Muscle of arm (tissue), 14 donors: ENCODE measurements at places on chromosomes 16 and 17. TPM values are rescaled to one million over a fixed set of nuclear protein-coding genes. Genes with fewer than 3 reads are reported as not detected.
A peak's percentile ranks its signal among the peaks of the same experiment; 100 is the strongest.

GRCh38 chr16:89506791-89507191 lies 1.4 kb upstream of the SPG7 start:
- DNase-seq: no peak

Gene STH
- not detected for polyA plus RNA-seq

Gene RPS15A
- 1,786 TPM for polyA plus RNA-seq

DNA sequence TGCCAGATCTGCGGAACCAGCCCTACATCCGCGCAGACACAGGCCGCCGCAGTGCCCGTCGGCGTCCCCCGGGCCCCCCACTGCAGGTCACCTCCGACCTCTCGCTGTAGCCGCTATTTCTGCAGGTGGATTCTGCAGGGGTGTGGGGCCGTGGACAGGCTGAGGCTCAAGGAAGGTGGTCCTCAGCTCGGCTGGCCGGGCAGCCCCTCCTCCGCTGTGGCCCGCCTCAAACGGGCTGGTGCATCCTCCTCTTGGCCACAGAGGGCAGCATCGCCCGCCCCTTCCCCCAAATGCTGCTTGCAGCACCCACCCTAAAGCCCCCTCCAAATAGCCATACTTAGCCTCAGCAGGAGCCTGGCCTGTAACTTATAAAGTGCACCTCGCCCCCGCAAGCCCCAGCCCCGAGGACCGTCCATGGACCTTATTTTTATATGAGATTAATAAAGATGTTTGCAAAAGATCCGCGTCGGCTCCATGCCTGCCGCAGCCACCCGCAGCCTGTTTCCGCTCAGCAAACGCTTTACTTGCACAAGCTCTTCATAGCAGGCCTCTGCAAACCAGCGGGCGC lies 14.9 kb downstream of the SPATA32 start:
- no peak for DNase-seq

DNA sequence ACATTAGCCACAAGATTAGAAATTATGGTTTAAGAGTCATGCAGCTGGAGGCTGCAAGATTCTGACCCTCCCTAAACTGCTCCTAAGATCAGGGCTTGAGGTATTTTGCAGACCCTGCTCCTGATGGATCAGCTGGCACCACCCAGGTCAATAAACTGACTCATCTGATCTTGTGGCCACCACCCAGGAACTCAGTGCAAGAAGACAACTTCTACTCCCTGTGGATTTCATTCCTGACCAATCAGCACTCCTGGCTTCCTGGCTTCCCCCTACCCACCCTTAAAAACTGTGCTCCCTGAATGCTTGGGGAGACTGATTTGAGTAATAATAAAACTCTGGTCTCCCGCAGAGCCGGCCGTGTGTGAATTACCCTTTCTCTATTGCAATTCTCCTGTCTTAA lies 25.0 kb upstream of the MILR1 start:
- no peak for DNase-seq

DNA sequence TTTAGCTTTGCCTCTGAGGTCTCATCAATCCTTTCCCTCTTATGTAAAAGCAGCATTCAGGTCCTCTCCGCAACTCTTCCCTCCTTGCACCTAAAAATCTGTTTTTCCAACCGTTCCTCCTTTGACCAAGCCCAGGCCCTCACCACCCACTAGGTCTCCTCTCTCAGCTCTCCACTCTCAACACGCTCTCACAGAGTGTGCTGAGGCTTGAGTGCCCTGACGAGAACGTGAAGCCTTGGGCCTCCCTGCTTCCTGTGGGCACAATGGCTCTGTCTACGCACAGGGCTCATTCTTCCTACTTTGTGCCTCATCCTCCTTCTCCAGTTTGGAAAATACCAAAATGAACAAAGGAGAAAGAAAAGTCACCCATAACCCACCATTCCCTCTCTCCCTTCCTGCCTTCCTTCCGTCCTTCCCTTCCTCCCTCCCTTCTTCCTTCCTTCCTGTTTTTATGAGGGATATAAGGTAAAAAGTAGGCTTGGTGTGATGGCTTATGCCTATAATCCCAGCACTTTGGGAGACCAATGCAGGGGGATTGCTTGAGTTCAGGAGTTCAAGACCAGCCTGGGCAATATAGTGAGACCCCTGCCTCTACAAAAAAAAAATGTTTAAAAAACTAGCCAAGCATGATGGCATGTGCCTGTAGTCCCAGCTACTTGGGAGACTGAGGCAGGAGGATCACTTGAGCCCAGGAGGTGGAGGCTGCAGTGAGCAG lies 31.3 kb upstream of the SLC39A11 start:
- no peak for DNase-seq

Gene LGALS9B
- not detected for polyA plus RNA-seq

Gene FOXC2
- 0.83 TPM for polyA plus RNA-seq

DNA sequence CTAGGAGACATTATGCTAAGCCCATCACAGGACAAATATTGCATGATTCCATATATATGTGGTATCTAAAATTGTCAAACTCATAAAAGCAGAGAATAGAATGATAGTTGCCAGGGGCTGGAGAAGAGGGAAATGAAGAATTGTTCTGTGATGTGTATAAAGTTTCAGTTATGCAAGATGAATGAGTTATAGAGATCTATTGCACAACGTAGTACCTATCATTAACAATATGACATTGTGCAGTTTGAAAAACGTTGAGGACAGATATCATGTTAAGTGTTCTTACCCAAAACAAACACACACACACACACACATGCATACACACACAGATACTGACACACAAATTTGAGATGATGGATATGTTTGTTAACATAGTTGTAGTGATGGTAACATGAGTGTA lies 871.6 kb upstream of the GOT2 start:
- DNase-seq: no peak

Gene APOBR
- polyA plus RNA-seq: not detected

GRCh38 chr17:20208717-20209116 lies 199.6 kb downstream of the SPECC1 start:
- no peak for DNase-seq

DNA sequence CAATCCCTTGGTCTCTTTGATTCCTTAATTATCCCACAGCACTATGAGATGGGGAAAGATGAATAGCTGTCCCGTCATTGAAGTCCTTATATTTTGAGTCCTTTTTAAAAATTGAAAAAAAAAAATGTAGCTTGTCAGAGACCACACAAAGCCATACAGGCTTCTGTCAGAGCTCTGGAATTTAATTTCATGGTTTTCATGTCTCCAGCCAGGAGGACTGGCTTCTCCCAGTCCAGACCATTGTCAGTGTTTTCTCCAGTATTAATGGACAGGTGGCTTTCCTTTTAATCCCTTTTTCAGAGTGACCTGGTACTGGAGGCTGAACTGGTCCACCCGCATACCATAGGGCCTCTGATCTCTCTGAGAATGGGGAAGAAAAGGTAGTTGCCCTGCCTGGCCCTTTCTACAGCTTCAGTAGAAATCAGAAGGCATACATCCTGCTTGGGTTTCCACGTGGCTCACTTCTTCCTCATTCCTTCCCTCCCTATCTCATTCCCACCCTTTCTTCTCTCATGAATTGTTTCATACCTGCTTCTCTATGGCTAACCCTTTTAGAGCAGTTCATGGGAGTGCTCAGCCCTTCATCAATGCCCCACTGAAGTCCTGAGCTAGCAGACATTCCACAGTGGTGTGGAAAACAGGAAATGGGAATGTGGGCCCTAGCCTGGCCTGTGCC lies 29.1 kb downstream of the TRIM16 start:
- no peak for DNase-seq

Gene PERCC1
- not detected for polyA plus RNA-seq

DNA sequence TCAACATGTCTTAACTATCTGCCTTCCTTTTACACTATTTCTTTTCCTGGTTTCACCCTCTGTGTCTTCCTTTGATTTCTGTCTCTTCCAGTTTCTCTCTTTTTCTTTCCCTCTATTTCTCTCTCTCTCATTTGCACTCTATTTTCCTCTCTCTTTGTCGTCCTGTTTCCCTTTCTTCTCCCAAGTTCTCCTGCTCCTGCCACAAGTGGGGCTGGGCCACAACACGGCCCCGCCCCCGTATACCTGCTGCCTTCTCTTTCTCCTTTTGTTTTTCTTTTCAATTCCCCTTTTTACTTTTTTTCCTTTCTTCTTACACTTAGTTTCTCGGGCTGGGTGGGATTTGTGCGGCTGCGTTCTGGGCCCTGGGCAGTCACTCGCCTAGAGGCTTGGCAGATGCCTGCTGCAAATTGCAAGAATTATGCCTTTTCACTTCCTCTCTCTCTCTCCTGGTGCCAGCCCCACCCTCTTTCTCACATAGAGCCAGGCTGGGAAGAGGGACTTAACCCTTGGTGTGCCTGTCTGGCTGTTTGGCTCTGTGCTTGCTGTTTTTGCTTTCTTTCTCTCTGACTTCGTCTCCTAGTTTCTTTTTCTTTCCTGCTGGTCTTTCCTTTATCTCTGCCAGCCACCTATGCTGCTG lies 2139.4 kb downstream of the TP53TG3F start:
- no peak for DNase-seq

GRCh38 chr16:22635357-22635761 lies 124.7 kb downstream of the NPIPB5 start:
- no peak for DNase-seq

Gene TMEM238L
- 0.37 TPM for polyA plus RNA-seq

DNA sequence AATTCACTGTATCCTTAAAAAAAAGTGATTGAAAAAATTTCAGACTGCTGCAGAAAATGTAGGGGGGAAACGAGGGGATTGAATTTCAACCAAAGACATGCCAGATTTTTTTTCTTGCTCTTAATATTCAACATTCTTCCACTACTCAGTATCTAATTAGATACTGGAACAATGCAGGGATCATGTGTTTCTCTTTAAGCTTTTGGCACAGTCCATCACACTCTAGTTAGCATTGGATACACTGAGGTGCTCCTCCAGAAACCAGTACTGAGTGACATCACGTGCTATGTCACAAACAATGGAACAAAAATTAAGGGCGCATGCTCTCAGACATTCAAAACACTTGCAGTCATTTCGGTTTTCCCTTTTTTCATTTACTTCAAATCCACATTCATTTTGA lies 298.6 kb upstream of the PSMD7 start:
- peak; percentile 74 for DNase-seq

DNA sequence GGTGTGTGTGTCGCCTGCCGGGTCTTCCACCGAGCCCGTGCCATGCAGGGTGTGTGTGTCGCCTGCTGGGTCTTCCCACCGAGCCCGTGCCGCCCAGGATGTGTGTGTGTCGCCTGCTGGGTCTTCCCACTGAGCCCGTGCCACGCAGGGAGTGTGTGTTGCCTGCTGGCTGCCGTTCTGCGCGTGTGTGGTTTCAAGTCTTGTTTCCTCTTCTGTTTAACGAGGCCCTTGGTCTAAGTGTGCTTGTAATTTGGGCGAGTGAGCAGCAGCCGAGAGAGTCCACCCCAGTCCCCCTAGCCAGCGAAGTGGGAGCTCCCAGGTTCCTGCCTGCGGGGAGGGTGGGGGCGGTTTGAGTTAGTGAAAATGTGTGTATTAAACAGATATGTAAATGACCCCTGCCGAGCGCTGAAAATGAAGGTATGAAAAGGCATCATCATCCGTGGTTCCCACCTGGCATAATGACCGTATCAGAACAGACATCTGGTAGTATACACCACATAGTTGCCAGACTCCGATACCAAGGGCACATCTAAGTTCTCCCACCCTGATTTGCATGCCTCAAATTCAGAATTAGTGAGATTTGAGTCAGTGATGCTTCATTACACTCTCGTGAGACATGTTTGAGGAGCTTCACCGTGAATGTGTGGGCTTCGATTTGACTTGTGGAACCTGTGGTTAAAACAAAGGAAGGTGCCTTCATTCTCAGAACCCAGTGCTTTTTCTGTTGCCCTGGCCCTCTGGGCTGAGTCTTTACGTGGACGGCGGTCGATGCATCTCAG lies 114.5 kb upstream of the CHMP6 start:
- DNase-seq: no peak

- no peak for DNase-seq
Observed at GRCh38 chr16:3728424-3729160, 11.3 kb upstream of the TRAP1 start.

DNA sequence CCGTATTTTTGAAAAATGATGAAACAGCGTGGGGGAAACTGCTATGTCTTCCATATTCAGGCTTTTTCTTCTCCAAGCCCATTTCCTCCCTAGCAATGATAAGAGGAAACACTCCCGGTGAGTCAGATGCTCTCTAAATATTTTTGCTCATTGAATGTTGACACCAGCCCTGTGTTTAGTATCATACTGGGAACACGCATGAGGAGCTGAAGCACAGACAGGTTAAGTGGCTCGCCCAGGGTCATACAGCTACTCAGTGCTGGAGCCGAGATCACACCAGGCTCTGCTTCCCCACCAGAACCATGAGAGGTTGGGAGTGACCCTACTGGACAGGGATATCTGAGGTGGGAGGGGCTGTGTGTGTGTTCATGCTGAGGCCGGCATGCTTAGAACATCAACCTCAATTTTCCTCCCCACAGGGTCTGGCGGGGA lies 37.8 kb upstream of the ADGRG1 start:
- no peak for DNase-seq

Gene BICDL2
- polyA plus RNA-seq: 4.3 TPM

Gene TRAP1
- polyA plus RNA-seq: 86.2 TPM

DNA sequence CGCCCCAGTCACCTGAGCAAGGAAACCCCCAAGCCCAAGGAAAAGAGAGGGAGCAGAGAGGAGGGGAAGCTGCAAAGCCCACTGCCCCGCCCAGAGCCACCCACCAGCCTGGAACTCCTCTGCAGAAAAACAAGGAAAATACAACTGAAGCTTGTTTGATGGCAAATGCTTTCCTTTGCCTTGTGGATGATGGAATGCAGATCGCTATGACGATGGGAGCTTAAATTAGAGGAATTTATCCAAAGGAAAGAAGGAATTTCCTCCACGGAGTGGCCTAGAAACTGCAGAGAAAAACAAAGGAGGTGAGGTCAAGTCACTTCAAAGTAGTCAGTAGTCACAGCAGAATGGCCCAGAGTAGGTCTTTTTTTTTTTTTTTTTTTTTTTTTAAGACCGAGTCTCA lies 31.5 kb upstream of the ASGR2 start:
- no peak for DNase-seq

- no peak for DNase-seq
Observed at GRCh38 chr16:50578137-50578536, 29.9 kb downstream of the NKD1 start.

- no peak for DNase-seq
Observed at GRCh38 chr16:86771506-86772460, 193.4 kb downstream of the FOXL1 start.

GRCh38 chr16:85195271-85195647 lies 83.0 kb upstream of the CIBAR2 start:
- DNase-seq: no peak

- no peak for DNase-seq
Observed at GRCh38 chr17:44867841-44868240, 20.2 kb downstream of the HIGD1B start.

- no peak for DNase-seq
Observed at GRCh38 chr17:36870720-36870999, 66.6 kb upstream of the LHX1 start.

- DNase-seq: no peak
Observed at GRCh38 chr17:7215652-7216180, 3.9 kb downstream of the DLG4 start.

DNA sequence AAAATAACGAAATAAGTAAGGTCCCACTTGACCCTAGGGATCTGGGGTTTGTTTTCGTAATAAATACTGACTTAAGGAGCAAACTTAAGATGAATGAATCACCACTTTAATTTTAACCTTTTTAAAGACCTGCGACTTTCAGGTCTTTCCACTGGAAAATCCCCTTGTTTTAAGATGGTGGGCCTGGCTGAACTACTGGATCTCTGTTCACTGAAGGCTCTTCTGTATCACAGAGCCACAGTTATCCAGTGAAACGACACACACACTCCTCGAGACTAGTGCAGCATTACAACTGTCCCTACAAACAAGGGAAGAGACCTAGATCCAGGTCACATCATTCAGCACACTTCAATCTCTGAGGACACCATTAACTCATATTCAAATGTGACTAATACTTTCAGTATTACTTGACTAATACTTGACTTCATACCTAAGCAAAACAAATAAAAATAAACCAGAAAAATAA lies 299.0 kb downstream of the CEP112 start:
- DNase-seq: no peak
